ENCODE measurements at places on chromosomes 2 and 18.

DNA sequence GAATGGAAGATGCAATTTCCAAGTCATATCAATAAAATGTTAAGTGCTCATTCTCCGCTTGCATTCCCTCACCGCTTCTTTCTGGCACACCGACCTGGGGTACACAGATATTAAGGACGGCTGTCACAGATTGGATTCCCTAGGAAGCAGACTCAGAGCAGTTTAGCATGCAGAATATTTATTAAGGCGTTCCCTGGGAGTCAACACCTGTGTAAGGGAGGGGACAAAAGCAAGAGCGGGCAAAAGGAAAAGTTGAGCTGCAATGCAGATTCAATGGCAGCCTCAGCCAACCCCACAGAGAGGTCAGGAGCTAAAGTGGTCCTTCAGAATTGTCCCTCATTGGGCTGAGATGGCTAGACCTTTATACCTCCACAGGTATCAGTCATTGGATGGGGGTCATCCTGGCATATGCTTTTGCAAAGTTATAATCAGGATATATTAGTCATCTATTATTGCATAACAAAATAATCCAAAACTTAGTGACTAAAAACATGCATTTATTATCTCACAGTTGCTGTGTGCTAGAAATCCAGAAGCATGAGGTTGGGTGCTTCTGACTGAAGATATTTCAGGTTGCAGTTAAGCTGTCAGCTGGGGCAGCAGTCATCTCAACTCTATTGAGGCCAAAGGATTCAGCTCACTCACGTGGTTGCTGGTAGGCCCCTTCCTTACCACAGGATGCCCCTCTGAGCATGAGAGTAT, 27.0 kb upstream of the INO80D start:
- no peak for DNase-seq

DNA sequence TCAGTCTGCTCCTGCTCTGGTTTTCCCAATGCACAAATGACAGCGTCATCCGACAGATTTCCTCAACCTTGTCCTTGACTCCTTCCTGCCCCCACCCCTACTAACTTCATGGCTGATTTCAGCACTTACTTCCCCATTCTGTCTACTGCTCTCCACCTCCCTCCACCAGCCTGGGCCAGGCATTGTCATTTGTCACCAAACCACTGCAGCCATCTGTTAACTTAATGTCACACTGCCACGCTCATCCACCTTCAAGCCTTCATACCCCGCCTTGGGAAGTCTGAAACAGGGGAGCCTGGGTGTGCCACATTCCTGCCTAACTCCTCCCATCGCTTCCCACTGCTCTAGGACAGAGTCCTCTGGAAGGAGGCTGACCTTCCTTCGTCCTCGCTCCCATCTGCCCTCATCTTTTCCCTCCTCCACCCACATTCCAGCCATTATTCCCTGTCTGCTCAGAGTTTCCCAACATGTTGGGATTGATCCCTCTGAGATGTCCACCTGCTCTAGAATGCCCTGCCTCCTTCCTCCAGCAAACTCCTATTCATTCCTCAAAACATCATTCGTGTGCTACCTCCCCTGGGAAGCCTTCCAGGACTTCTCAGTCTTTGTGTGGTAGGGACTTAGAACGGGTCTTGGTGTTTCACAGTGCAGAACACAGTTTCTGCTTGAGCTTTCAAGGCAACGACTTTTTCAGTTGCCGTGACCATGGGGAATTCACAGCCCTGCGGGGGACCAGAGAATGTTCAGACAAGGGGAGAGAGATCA, 42.2 kb upstream of the SMAD7 start:
- peak; percentile 54 for DNase-seq

- DNase-seq: no peak
Observed at GRCh38 chr18:45522371-45522770, 92.9 kb upstream of the SLC14A2 start.

- no peak for DNase-seq
Observed at GRCh38 chr2:186516396-186516795, 30.3 kb downstream of the ZC3H15 start.

GRCh38 chr2:39437522-39438296, 624 bp upstream of the MAP4K3 start:
- DNase-seq: peak; percentile 11
